ENCODE measurements at places on chromosomes 6 and 20.

GRCh38 chr6:92122746-92123145 lies 1296.6 kb downstream of the EPHA7 start:
- no peak for DNase-seq

GRCh38 chr6:2387445-2387844 lies 142.0 kb upstream of the GMDS start:
- DNase-seq: no peak

DNA sequence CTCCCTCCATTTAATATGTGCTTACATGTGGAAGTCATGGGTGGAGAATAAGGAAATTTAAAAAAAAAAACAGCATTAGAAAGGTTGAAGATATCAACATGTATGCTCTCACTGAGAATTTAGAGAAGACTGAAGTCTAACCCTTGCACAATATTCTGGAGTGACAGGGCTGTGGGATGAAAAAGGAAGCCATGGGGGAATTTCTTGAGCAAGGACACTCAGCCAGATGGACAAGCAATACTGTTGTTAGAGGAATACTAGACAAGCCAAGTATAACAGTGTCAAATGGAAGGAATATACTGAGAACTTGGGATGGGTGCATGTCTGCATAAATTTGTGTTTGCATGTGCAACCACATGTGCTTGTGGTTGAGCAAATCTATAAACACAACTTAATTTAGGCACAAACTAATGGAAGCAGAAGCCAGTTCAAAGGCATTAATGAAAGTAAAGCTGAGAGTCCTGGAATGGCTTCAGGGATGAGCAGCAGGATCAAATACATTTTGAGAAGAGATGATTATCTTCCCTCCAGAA lies 119.7 kb downstream of the ADGRB3 start:
- no peak for DNase-seq

DNA sequence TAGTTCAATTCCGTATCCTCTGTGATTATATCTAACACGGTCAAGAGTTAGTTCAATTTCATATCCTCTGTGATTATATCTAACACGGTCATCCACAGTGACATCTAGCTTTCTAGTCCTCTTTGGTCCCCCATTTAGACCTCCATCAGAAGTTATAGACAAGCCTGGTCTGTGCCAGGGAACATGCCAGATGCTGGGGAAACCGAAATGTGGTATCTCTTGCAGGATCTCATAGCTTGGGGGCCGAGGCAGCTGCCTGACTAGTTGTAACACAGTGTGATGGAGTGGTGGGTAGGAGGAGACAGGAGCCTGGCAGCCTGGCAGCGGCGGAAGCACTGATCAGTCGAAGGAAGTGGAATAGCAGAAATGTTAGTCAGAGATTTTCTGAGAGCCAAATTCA lies 13.8 kb upstream of the SMOC2 start:
- no peak for DNase-seq

DNA sequence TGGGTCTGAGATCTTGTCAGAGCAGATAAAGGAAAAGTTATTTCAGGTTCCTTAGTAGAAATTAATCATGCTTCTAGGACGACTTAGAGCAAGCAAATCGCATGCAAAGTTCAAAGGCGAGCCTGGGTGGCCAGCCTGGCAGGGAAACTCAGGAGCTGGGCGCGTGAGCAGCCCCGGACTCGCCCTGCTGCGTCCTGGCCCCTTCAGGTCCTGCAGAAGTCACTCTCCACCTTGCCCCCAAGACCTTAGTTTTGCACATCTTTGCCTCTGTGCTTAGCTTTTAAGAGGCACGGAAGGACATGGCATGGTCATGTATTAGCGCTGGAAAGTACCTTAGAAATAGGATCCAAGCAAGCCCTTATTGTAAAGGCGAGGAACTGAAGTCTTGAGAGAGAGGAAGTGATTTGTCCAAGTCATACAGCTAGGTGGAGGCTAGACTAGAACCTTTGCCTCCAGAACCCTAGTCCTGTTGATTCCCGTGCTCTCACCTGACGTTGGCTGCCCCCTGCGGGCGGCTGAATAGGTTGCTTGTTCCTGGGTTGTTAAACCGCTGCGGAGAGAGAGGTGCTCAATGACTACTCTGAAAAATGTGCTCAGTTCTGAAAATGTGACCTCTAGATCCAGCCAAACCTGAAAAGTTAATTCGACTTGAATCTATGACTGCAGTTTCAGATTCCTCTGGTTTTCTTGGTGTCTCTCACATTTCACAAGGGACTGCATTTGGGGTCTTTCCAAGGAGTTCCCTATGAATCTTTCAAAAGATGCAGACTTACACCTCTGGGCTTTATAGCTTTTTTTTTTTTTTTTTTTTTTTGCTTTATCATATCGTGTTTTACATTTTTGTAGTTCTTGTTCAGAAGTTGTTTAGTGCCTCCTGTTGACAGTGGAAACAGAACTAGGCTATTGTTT lies 2.7 kb downstream of the MYB start:
- no peak for DNase-seq

DNA sequence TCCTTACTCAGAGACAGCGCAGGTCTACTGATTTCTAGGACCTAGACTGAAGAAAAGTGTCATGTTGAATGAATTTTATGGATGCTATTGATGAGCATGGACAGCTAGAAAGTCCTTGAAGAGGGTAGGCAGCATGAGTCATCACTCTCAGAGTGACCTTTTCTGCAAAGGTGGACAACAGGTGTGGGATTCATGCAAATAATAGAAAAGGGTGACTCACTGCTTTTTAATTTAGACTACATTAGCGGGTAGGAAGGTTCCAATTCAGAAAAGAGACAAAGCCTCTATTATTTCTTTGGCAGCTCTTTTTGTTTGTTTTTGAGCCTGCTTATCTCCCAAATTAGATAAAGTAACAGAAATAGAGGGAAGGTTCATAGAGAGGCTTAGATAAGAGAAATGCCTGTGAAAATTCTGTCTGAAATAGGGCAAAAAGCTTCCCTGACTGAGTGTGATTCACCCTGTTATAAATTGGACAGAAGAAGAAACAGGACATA lies 191.4 kb downstream of the TENT5A start:
- DNase-seq: no peak

- DNase-seq: no peak
Measured at GRCh38 chr6:135577059-135577538, 79.6 kb upstream of the AHI1 start.

DNA sequence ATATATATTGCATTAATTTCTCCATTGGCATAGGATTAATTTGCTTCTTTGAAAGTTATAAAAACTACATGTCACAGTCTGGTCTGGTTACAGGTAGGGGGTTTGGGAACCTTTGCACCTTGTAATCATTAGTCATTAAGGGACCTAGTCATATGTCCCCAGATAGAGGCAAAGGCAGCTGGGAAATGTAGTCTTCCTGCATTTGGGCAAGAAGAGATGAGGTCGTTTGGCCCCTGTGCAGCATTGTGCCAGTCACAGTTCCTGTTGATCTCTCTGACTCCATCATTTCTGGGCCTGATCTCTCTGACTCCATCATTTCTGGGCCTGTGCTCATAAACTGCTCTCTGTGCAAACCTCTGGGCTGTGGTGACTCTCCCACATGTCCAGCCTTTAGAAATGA lies 73.2 kb downstream of the BCKDHB start:
- DNase-seq: no peak
